ENCODE measurements at places on chromosomes 6 and 20.

- DNase-seq, result no peak
Observed at GRCh38 chr6:30761791-30762429, 17.6 kb upstream of the IER3 start.

DNA sequence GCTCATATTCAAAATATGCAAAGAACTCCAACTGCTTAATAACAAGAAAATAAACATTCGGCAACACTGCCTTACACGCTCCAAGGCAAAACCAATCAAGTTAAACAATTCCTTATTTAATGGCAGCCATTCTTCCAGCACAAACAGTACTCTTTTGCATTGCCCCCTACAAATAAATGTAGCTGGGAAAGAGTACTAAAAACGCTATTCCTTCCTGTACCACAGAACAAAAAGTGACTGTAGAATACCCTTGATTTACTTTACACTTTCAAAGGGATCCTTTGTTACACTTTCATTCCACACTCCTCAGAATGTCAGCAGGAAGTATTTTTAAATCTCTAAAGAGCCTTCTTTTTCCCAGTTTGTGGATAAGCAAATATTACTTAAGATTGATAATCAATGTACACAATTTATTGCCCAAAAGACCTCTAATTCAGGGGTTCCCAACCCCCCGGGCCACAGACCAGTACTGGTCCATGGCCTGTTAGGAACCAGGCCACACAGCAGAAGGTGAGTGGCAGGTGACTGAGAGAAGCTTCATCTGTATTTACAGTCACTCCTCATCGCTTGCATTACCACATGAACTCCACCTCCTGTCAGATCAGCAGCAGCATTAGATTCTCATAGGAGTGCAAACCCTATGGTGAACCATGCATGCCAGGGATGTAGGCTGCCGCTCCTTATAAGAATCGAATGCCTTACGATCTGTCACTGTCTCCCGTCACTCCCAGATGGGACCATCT is 51.6 kb downstream of the MBOAT1 start:
- no peak for DNase-seq

GRCh38 chr6:107115695-107116327 is 496 bp upstream of the BEND3 start:
- no peak for DNase-seq

- DNase-seq, result no peak
Observed at GRCh38 chr20:57522380-57523140, 2.4 kb downstream of the CTCFL start.

DNA sequence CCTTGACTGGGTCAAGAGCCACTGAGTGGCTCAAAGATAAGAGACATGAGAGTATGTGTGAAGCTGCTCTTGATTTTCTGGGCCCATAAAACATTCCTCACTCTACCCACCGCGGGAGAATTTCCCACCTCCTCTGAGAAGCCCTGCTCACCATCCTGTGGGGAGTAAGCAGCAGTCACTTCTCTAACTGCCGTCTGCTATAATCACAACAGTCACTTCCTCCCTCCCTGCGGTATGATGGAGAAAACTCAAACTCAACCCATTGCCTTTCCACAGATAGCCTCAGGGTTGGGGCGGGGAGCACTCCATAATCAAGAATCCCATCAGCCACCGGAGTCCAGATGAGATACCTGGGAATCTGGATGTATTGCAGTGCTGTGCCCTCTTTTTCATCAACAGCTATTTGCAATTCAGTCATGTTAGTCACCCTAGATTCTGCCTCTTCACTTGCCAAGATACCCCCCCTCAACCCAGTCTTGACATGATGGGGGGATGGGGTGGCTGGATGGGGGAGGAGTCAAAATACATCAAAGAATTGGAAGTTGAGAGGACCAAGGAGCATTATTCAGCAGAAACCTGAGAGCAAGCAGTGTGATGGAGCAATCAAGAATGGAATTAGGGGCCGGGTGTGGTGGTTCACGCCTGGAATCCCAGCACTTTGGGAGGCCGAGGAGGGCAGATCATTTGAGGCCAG is 5.1 kb downstream of the MOCS1 start:
- no peak for DNase-seq

DNA sequence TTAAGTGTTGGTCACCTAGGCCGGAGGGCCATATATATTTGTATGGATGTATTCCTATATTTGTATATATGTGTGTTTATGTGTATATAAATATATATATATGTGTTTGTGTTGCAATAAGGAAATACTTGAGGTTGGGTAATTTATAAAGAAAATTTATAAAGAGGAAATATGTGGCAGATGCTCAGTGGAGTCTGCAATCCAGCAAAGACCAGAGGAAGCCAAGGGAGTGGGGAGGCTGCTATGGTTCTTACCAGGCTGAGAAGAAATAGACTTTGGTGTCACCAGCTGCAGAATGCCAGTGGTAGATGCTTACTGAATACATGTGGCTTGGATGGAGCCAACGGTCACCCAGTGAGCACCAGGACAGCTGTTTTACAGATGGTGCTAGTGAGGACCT is 97.4 kb upstream of the ELOVL5 start:
- DNase-seq, result no peak

DNA sequence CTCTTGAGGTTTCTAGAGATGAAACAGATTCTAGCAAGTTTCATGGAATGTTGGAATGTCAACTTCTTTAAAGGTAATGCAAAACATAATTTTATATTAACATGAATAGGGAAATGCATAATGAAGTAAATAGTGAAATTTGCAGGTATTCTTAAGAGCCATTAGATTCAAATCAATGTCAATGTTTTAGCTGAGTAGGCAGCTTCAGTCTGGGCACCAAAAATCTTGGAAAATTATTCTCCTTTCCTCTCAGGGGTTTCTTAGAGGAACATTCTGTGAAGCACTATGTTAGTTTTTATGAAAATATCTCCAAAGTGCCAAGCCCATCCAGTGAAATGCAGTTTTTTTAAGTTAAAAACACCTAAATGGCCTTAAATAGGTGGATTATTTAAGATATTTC is 300.8 kb downstream of the PAX1 start:
- no peak for DNase-seq

DNA sequence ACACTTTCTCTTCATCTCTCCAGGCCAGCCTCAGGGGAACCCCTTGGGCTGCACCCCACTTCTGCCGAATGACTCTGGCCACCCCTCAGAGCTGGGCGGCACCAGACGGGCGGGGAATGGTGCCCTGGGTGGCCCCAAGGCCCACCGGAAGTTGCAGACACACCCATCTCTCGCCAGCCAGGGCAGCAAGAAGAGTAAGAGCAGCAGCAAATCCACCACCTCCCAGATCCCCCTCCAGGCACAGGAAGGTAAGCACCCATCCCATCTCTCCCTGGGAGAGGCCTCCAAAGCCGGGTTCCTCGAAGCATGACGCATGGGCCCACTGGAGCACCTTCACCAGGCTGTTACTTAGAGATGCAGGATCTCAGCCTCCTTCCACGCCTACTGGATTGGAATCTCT is 11.3 kb downstream of the MDFI start:
- DNase-seq, result no peak

DNA sequence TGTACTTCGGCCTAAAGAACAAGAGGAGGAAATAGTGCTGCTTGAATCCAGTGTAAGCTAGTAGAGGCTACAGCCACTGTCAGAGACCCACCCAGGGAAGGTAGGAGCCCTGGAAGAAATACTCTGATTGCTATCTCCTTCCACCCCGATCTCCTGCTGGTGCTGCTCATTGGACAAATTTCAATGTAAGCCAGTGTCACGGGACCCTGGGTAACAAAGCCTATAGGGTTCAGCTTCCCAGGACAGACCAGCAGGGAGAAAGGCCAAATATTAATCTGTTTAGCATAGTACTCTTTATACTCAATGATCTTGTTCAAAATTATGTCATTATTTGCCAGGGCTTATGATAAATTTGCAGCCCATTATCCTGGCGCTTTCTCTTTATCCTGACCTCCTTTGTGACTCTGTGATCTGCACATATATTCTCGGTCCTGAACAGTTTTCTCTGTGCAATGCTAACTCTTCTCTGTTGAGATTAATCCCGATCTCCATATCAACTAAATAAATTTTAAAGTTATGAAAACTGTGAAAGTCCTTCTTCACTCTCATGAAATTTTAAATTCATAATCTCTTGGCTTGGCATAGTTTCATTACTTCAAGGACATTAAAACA is 218.8 kb upstream of the PREP start:
- no peak for DNase-seq

DNA sequence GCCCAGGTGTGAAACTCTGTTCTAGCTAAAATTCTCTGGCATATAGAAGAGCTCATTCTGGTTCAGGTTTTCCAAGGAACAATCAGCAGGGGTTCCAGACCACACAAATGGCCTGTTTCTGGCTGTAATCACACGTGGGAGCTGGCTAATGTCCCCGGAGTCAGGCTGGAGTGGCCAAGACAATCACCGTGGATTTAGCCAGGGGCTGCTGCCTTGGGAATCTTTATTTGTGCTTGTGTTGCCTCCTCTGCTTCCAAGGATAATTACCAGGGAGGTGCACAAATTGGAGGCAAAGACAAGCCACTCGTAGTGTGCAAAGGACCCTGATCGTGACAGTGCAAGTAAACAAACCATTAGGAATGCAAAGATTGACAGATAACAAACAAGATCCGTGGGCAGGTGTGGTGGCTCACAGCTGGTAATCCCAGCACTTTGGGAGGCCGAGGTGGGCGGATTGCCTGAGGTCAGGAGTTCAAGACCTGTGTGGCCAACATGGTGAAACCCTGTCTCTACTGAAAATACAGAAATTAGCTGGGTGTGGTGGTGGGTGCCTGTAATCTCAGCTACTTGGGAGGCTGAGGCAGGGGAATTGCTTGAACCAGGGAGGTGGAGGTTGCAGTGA is 77.3 kb downstream of the KCNB1 start:
- DNase-seq, result no peak

DNA sequence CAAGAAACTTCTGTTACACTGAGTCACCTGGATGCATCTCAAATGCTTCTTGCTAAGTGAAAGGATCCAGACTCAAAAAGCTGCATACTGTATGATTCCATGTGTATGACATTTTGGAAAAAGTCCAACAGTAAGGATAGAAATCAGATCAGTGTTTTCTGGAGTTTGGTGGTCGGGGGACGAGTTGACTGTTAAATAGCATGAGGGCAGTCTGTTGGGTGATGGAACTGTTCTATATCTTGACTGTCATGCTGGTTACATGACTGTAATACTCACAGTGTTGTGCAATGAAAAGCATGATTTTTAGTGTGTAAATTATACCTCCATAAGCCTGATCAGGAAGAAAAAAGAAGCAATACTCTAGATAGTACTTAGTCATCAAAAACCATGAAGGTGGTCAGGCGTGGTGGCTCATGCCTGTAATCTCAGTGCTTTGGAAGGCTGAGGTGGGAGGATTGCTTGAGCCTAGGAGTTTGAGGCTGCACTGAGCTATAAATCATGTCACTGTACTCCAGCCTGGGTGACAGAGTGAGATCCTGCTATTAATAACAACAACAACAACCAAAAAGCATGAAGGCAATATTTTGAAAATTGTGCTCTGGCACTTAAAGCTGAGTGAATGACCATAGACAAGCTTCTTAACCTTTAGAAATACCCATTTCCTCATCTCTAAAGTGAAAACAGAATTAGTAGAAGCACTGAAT is 30.5 kb upstream of the SASH1 start:
- no peak for DNase-seq

DNA sequence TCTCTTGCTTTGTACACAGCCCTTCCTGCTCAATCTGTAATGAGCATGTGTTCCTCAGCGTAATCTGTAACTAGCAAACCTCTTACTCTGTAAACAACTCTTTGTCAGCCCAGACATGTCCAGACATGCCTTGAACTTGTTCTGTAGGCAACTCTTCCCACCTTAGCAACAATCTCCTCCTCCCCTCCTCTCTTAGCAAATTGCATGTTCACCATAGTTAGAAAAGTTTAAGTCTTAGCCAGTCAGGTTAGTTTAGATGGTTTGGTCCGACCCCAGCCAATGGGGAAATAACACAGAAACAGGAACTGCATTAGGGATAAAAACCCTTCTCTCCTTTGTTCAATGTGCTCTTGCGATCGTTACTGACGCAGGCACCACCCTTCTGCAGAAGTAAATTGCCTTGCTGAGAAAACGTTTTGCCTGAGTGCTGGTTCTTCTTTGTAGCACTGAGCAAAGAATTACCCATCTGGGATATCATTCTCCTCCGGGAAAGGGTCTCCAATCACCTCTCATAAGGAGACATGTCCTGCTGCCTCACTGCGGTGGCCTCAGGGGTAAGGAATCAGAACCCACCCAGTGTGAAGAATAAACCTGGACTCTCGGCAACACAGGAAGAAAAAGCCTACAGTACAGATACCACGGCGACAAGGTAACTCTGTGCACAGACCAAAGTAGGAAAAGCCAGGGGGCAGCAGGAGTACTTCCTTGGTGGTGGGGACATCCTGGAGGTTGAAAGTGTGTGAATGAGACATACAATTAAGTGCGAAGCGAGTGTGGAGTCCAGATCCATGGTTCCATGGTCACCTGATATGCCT is 26.2 kb downstream of the PLN start:
- no peak for DNase-seq

DNA sequence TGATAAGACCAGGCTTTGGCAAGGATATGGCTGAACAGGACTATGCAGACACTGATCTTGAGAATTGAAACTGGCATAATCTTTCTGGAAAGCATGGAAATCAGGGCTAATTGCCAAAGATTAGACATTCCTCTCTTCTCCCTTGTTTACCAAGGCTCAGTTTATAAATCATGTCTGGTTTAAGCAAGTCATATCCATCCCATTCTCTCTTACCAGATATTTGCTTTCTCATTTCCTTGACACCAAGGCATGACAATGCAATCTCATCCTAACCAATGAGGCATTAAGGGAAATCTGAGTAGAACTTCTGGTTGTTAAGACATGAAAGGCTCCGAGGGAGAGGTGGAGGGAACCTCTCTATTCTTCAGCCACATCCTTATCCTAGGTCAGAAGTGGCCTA is 110.3 kb upstream of the CEP85L start:
- no peak for DNase-seq

DNA sequence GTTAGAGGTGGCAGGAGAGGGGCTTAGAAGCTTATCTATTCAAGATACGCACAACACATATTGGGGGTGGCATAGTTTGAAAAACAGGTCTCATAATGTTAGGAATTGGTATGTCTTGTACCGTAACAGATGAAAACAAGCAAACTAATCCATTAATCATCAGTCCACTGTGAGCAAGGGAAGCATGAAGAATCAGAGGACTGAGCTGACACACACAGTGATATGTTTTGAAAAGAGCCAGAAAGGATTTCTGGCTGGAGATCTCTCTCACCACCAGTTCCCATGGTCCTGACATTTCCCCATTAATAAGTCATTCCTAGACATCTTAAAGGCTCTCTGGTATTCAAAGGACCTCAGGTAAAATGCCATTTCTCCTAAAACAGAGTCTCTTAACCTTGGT is 158.8 kb upstream of the PHACTR1 start:
- no peak for DNase-seq

DNA sequence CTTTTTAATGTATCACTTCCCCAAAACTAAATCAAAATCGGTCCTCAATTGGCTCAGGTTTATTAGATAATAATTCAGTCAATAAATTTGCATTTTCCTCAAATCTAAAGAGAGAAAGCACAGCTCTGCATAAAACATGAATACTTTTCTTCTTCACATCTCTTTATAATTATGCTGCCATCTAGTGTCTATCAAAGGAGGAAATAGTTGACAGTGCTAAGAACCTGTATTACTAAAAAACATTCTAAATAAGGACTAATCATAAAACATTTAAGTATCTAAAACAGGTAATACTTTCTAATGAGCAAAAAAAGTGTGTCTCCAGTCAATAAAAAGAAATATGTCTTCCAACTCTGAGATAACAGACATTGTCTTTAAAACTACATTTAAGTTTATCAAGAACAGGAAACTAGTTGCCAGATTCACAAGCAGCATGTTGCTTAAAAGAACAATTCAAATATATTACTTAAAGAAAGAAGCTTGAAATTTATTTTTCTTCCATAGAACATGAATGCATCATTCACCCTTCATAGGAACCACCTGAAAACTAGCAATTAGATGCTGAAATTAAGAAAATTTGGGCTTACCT is 56.5 kb upstream of the DST start:
- DNase-seq, result no peak

All from stimulated activated CD8-positive, alpha-beta memory T cell treated with anti-CD3 and anti-CD28 coated beads, Interleukin-4, amount 100 ng/mL, for 4 hours (primary cell).